Pons (tissue), 1 donor: ENCODE measurements at places on chromosomes 3 and 15.

DNA sequence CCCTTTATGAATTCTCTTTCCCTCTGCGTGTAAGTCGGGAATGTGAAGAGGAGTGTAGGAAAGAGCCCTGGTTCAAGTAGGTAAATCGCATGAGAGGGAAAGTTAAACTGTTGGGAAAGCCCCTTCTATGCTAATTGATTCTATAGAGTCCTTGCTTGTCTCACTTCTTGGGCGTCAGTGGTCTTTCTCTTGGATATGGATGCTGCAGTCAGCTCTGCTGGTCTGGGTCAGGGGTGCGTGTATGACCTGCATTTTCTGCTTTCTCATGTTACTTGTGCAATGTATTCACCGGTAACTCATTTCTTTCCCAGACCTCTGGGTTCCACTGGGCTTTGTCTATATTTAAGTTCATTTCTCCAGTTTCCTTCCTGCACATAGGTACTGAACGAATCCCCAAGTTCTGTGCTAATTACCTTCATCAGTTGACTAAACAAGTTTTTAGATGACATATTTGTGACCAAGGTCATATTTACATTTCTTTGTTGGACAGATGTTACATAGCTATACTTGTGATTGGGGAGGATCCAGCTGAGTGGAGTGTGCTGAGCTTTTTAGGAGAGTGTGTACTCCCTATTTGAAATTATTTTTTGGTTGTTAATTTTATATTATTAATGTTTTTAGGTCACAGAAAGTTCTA is 1.4 kb downstream of the SETD5 start:
- peak; percentile 41 for DNase-seq

DNA sequence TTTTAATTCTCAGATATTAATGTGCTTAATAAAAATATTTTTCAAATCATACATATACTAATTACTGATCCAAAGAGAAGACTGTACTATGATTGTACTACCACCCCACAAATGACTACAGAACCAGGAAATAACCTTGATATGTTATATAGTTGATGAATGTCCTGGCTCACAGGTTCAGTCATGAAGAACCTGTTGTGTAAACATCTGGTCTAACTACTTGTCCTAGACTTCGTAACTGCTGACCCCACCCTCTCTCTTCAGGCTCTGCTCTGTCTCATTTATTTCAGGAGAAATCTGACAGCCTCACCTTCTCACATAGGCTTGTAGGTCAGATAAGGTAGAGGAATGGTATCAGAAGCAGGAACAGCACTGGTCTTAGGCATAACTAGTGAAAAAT is 14.7 kb upstream of the CSTA start:
- DNase-seq: no peak

GRCh38 chr3:106533093-106533787 is 664.4 kb upstream of the CBLB start:
- DNase-seq: no peak

GRCh38 chr15:31343831-31344230 is 17.2 kb downstream of the KLF13 start:
- no peak for DNase-seq

DNA sequence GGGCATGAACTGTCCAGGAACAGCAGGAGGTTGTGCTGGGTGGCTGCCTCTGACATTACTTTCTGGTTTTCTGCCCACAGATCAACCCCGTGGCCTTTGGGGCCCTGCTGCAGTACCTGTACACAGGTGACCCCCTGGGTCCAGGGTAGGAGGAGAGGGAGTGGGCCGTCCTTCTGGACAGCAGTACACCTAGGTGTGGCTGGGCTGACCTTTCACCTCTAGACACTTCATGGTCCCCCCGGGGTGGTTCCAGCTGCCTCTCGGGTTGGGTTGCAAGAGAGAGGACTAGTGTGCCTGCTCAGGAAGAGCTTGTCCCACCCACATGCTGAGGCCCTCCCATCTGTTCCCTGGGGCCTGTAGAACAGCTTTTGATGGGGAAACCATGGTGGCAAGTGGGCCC is 3.7 kb downstream of the ABTB1 start:
- DNase-seq: no peak

- DNase-seq: no peak
These were observed 84.9 kb downstream of the MEIS2 start for GRCh38 chr15:37015451-37015850.

DNA sequence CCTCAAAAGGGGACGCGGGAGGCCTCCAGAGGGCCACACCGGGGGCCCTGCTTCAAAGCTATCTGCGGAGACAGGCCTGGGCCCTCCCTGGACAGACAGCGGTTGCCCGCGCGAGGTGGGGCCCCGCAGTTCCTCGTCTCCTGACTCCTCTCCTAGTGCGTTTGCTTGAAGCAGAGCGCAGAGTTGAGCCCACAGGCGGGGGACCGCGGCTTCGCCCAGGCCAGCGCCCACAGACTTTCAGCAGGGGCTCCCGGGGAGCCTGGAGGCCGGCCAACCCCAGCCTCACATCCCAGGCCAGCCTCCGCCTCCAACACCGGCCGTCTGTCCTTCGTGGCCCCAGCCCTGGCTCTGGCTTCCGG is 540 bp upstream of the ADAMTS7 start:
- DNase-seq: no peak

GRCh38 chr15:67042551-67043142 is 22.8 kb upstream of the SMAD3 start:
- DNase-seq: no peak

DNA sequence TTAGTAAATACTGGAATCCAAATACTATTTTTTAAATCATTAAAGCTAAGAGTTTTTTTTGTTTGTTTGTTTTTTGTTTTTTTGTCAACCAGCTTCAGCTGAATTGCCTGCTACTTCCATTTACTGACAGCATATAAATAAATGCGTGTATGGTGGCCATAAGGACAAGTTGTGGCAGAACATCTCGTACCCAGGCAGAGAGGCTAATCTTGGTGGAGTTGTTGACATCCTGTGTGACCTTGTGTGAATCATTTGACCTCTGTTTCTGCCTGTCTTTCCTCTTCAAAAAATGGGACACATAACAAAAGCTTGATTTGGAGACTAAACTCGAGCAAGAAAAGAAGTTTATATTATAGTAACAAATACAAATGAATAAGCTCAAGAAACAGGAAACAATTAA is 734.2 kb downstream of the MCTP2 start:
- no peak for DNase-seq

GRCh38 chr3:66803721-66804695 is 194.1 kb upstream of the KBTBD8 start:
- DNase-seq: no peak

GRCh38 chr15:39741258-39741657 is 41.4 kb downstream of the FSIP1 start:
- no peak for DNase-seq

DNA sequence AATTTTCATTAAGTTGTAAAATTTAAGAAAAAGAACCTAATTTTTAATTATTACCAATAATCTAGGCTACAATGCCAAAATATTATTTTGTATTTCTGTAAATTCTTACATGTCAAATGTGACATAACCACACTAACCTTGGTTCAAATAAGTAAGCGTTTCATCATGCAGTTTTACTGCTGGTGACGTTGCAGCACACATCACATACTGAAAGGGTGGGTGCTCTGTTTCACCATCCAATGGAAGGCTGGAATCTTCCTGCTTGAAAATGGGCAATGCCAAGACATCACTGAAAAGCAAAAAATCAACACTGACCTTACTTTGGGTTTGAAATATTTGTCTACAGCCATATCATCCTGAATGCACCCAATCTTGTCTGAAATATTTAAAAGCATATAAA is 14.8 kb downstream of the UBP1 start:
- DNase-seq: no peak

DNA sequence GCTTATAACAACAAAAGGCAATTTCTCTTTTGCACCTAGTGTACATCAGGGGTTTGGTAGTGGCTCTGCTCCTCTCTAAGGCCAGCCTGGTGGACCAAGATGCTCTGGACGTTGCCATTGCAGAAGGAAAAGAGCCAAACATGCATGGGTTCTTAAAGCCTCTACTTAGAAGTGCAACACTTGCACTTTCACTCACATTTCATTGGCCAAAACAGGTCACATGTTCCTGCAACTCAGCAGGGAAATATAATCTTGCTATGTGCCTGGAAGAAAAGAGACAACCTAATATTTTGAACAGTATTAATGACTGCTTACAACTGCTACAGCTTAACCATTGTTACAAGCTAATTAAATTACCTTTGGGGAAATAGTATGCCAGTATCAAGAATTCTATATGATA is 182.9 kb downstream of the IL5RA start:
- no peak for DNase-seq

DNA sequence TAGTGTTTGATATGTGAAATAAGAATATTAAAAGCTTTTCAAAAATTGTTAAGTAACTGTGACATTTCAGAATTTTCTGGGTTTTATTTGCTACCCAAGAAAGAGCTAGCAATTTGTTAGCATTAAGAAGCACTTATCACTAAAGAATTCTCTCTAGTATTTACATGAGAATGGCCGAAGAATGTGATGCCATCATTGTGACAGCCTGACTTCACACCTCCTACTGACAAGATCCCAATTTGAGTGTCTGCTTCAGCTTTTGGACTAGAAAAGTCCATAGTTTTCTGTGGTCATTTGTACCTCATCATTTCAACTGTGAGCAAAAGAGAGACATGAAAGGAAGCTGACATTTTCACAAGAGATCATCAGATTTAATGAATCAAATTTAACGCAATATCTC is 548.1 kb upstream of the AGTR1 start:
- no peak for DNase-seq

DNA sequence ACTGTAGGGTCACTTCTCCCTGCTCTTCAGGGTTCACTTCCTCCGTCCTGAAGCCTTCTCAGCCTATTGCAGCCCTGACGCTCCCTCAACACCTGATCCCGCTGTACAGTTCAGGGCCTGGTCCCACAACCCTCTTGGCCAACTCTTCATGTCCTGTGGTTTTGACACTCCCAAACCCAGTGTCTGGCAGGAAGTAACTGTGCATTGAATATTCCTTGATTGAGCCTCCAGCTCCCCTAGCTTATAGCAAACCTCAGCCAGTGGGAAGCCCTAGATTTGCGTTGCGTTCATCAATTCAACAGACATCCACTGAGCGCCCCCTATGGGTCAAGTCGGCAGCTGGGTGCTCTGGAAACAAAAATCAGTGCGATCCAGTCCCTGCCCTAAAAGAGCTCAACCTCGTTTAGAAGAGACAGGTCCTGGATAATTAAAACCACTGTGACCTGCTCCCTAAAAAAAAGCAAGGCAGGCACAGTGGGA is 13.5 kb downstream of the UBAP1L start:
- peak; percentile 55 for DNase-seq

DNA sequence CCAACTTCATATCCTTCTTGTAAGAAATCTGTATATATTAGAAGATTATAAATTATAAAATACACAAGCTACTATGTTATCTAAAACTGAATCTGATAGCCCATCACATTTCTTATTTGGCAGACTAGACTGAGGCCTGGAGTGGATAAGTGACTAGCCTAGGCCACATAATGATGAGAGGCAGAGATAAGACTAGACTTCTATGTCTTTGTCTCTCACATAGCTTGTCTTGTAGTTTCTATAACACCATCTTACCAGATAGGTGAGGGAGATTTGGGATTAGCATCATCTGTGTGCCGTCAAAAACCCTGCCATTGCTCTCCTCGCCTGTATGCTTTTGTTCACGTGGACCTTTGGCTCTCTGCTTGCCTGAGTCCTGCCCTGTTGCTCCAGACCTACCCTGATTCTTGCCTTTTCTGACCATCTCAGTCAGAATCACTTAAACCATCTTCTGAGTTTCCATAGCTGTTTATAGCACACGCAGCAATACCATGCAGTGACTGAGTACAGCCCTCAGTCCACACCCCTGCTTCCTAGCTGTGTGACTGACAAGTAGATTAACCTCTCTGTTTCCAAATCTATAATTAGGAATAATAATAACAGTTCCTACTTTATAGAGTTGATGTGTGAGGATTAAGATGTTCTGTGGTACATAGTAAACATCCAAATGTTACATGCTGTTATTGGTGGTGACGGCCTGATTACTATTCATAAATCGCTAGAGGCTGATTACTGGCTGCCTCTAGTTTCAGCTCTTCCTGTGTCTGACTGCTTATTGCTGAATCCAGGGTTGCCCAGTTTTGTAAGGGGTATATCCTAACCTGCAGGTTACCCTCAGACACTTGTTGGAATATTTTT is 49.7 kb downstream of the PDE8A start:
- peak; percentile 48 for DNase-seq

GRCh38 chr3:46713898-46714552 is 3.6 kb downstream of the PRSS50 start:
- no peak for DNase-seq

- no peak for DNase-seq
These were observed 93.9 kb downstream of the EOMES start for GRCh38 chr3:27628026-27628750.

DNA sequence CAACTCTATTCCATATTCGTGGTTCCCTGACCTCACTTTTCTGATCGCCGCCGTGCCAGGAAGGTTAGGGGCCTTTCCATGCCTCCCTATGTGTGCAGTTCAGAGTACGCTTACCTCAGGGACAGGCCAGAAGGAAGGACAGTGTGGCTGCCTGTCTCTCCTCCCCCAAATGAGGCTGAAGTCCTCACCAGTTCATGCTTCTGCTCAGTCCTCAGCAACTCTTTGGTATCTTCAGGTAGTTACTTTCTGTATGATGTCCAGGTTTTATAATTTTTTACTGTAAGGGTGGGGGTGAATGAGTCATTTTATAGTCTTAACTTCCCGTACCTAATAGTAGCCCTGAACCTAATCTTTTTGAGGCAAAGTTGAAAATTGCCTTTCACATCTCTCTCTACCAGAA is 98.7 kb downstream of the VPS8 start:
- no peak for DNase-seq

GRCh38 chr15:71278989-71279756 is 163.9 kb downstream of the THSD4 start:
- no peak for DNase-seq

DNA sequence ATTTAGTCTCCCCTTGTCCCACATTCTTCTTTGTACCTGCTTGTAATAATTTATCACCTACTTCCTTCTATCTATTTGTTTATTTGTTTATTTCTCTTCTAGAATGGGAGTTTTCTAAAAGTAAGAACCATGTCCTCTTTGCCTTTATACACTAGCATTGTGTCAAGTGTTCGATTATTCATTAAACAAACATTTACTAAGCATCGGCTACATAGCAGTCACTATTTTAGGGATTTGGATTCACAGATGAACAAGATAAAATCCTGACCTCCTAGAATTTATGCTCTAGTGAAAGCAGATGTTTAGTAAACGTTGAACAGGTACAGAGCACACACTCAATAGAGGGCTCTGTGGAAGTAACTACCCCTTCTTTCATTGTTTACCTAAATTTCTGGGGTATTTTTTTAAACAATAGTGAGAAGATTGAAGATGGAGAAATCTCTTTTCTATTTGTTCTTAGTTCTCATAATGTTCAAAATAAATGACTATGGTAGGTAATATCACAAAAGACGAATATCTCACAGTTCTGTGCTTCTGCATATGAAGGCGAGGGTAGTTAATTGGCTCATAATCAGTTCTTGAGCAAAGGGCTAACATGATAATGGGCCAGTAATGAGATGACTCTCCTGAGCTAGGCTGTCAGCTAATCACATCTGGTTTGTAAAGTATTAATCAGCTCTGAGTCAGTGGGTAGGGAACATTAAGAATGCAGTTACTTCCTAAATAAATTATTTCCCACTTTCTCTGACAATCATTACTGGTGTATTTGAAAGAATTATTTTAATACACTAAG is 111.9 kb downstream of the SLC9A9 start:
- no peak for DNase-seq

- DNase-seq: no peak
These were observed 86.2 kb upstream of the LRTM1 start for GRCh38 chr3:55014081-55014480.

GRCh38 chr15:56778761-56779160 is 45.5 kb upstream of the ZNF280D start:
- DNase-seq: no peak

GRCh38 chr3:29290596-29290995 is 9.7 kb downstream of the RBMS3 start:
- DNase-seq: no peak

GRCh38 chr3:130085881-130086280 is 4.2 kb downstream of the ALG1L2 start:
- no peak for DNase-seq
